ENCODE measurements at places on chromosomes 2 and 18.

- no peak for DNase-seq
Observed at GRCh38 chr2:217030081-217030480, 170.2 kb upstream of the TNP1 start.

DNA sequence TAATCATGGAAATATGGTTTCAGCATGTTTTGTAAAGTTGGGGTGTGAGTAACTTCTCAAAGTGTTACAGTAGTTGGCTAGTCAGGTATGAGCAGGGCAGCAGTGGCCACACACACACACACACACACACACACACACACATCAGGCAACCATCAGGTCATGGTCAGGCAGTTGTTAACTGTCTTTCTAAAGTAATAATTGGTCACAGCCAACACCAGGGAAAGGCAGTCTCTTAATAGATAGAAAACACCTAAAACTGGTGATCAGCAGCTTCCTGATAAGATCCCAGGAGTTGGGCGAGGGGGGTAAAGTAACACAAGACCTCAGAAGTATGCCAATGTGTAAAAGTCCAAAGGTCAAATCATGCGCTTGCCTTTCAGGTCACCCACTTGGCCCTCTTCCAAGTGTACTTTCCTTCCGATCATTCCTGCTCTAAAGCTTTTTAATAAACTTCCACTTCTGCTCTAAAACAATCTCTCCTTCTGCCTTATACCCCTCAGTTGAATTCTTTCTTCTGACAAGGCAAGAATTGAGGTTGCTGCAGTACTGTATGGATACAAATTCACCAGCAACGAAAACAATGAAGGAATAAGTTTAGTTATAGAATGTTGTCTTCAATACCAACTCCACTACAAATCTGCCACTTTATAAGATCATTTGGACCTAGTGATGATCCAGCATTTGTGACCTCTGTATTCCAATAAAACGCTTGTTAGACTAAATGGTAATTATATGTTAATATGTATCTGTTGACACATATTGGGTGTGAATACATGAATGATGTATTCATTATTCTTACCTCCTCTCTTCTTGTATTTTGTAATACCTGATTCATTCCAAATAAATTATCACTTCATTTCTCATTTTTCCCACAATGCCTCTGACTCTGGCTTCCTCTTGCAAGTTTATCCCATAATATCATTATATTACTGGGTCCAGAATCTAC is 254.3 kb downstream of the METTL4 start:
- DNase-seq = no peak

- DNase-seq = no peak
Observed at GRCh38 chr2:179622635-179623300, 238.6 kb downstream of the ZNF385B start.

GRCh38 chr2:207051385-207051965 is 112.2 kb downstream of the CPO start:
- no peak for DNase-seq

DNA sequence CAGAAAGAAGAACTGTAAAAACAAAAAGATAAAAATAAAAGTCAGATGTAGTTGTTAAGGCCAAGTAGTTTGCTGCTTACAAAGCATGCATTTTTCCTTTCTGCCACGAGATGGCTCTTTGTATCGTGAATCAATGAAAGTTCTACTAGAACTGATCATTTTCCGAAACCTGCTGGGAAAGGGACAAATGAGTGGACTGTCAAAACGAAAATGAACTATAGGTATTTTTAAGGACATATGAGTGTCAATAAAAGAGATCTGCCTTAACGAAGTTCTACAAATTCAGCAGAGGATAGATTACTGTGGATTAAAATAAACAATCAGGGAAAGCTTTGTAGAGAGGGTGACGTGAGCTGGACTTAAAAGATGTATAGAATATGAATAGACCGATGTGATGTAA is 15.0 kb upstream of the ELOA2 start:
- DNase-seq = peak; percentile 7

- no peak for DNase-seq
Observed at GRCh38 chr2:11582612-11582861, 48.7 kb downstream of the GREB1 start.

DNA sequence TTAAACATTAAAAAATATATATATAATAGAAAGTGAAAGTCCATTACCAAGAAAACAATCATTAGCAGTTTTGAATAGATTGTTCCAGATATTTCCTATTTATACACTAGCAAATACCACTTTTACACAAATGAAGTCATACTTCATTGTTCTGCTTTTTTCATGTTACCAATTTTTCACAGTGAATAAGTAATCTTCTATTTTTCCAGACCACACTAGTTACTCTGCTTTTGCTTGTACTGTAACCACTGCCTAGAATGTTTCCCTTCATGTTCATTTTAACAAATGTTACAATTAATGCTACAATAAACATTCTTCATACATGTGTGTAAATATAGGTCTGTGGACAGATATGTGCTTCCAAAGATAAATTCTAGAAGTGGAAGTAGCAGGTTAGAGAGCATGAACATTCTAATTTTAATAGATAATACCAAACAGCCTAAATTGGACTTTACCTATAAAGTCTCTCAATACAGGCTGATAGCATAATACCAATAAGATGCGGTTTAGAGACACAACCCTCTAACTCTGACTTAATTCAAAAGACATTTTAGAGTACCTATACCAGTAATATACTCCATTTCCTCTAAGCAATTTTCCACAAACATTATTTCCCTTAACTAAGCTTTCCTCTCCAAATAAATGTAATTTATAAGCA is 17.0 kb downstream of the ITSN2 start:
- DNase-seq = no peak

DNA sequence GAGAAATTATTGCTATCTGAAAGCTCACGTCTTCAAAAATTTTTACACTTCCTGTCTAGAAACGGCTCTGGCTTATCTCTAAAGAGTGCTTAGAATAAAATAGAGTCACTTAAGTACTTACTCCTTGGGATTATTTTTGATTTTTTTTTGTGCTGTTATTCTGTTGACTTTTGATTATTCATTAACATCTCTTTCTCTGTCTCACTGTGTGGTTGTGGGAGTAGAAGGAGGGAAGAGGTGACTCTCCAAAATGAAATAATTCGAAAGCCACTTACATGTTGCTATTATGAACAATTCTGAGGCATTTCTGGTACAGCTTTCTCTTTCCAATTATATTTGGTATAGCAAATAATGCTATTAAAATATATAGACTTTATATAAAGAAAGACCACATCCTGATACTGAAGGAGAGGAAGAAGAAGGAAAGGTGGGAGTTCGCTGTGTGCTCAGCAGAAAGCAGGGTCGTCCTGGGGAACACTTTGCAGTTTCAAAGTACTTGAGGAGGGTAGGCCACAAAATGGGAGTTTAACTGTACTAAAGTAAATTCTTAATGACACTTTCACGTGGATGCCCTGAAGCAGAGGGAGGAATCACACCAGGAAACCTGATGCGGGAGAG is 9.6 kb upstream of the MMADHC start:
- no peak for DNase-seq

- no peak for DNase-seq
Observed at GRCh38 chr2:149473521-149473920, 114.1 kb downstream of the MMADHC start.

DNA sequence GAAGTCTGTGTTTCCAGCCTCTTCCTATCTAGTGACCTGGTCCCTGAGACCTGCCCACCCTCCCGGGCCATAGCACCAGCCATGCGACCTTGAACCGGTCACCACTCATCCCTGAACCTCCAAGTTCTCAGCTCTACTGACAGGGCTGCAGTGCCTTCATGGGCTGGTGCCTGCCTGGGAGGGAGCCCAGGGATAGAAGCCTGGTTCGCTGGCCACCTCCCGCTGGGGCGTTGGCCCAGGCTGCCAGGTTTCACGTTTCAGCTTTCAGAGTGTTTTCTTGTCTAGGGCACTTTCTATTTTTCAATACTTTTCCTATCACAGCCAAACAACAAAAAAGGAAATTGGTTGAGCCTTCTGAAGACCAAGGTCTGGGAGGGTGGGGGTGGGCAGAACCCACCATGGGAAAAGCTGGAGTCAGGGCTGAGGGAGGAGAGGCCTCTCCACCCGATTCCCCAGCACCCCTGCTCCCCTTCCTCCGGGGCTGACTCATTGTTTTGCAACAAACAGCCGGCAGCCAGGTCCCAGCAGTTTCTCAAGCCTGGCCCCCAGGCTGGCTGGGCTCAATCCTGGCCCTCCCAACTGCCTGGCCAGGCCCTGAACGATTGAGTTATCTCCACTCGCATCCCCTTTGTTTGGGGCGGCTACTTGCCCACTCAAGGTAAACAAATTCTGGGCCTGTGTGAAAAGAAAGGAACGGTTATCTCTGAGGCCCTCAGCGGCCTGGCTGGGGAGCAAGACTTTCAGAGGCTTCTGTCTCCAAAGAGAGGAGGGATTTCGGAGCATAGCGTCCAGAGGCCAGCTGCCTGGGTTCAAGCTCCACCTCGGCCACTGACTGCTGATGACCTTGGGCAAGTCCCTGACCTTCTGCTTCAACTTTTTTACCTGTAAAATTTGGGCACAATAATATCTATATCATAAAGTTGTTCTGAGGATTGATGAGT is 47.5 kb downstream of the ZFP36L2 start:
- DNase-seq = peak; percentile 79

DNA sequence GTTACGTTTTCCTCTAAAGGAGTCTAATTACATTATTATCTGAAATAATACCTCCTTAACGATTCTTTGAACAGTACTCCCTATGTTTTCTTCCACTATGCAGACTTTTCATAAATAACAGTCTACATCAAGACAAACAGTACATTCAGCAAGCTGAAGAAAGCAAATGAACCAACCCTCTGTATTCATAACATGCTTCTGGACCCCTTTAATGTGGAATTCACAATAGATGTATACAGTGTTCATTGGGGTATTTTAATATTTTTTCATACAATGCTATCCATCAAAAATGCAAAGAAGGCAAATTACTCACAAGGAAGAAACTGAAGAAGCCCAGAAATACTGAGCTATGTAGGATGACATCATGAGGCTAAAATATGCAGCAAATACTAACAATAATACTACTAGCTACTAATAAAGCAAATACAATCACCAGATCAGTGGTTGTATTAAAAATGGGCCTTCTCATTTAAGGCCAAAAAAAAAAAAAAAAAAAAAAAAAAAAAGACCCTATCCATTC is 408.6 kb downstream of the MTX2 start:
- no peak for DNase-seq

- DNase-seq = no peak
Observed at GRCh38 chr18:41850781-41851180, 104.3 kb upstream of the PIK3C3 start.

GRCh38 chr18:44737623-44738022 is 56.9 kb downstream of the SETBP1 start:
- no peak for DNase-seq

DNA sequence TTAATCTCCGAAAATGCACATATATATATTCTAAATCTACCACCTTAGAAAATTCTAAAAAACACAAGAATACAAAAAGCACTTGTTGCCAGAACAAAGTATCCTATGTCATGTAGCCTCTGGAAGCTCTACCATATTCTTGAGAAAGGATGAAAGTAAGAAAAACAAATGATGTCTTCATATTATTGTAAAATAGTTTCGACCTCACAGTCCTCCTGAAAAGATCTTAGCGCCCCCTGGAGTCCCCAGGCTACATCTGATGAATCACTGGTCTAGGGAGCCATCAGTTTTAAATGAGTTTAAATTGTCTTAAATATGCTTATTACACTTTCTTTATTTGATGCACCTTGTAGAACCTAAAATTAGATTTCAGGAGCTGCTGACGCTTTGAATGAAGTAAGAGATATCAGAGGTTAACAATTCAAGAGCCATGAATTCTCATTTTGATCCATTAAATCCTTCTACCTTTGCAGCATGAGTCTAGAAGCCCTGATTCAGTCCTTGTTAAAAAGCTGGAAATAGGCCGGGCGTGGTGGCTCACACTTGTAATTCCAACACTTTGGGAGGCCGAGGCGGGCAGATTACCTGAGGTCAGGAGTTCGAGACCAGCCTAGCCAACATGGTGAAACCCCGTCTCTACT is 138.8 kb downstream of the MCFD2 start:
- DNase-seq = peak; percentile 54

DNA sequence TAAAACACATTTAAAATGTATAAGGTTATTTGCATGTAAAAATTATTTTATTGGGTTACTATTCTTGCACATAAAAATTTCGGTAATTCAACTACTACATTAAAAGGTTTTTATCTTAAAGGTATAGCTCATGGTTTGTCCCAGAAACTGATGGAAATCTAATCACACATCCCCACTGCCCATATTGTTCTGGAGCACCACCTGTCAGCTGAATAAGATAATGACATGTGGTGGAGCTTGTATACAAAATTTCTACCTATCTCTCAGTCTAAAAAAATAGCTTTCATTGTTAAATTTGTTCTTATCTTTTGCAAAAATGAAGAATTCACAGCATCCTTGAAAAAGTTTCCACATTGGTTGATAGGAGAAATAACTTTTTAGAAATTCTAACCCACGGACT is 18.3 kb downstream of the ERBB4 start:
- DNase-seq = no peak

- DNase-seq = no peak
Observed at GRCh38 chr2:60433018-60433596, 120.3 kb downstream of the BCL11A start.

DNA sequence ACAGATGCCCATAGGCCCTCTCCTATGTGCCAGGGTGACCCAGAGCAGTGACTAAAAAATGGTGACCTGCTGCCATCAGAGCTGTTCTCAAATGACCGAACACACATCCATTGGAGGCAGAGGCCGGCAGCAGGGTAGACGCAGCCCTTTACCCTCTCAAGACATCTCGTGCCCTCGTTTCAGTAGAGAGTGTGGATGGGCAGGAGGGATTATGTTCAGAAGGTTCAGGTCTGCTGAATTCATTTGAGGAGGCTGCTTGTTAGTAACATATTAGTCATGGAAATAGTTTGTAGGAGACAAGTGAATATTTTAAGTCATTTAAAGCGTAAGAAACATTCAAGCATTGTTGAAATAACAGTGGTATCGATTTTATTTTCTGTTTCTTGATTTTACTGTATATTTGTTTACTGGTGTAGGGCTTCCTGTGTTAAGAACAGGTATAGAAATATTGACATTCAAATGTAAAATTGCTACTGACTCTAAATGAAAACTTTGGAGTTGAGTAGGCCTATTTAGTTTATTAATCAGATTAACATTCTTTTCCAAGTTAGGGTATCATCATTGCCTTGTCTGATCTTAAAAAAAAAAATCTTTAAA is 82.6 kb downstream of the ZNF532 start:
- DNase-seq = no peak

GRCh38 chr2:118351796-118352195 is 263.5 kb downstream of the INSIG2 start:
- no peak for DNase-seq

DNA sequence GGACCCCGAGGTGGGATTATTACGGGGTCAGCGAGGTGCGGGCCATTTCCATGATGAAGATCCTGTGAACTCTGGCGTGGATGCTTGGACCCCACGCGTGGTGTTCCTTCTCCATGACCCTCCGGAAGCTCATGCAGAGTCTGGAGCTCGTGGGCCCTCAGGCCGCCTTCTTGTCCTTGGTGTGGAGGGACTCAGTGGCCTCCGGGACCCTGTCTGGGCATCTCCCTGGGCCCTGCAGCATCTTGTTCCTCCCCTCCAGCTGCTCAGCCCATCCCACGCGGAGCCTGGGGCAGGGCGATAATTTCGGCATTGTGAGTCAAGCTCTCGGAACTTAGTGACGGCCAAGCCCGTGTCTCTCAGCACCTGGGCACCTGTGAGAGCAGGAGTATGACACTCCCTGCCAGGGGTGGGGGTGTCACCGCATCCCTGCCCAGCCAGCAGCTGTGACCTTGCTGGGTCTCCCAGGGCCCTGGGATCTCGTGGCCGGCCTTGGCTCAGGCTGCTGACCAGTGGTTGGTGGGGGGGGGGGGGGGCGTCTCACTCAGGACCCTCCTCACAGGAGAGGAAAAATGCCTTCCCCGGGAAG is 24.6 kb downstream of the RTP5 start:
- no peak for DNase-seq

Data from fibroblast of skin of left quadriceps (primary cell).